ENCODE measurements at places on chromosomes 16 and 17.

GRCh38 chr17:18218756-18219415 lies 6.5 kb upstream of the LLGL1 start:
- DNase-seq = no peak

- DNase-seq = peak; percentile 38
Measured at GRCh38 chr16:65196420-65197075, 74.7 kb upstream of the CDH11 start.

DNA sequence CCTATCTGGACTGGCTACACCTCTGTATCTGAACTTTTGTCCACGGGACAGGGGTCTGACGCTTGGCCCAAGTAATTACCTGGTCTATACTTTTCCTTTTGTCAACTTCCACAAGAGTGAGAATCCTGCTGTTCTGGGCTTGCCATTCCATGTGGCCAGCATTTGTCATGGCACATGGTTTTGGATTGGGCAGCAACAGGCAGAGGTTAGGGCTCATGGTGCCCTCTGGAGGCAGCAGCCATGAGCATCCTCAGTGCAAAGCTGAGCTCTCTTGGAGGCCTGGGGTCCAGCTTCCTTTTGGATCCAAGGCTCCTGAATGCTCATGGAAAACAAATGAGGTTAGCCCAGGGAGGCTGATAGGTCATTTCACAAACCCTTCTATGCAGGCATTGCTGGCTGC lies 7.5 kb upstream of the EDC4 start:
- peak; percentile 32 for DNase-seq

- DNase-seq = no peak
Measured at GRCh38 chr17:28612531-28612930, 1.5 kb downstream of the RSKR start.

DNA sequence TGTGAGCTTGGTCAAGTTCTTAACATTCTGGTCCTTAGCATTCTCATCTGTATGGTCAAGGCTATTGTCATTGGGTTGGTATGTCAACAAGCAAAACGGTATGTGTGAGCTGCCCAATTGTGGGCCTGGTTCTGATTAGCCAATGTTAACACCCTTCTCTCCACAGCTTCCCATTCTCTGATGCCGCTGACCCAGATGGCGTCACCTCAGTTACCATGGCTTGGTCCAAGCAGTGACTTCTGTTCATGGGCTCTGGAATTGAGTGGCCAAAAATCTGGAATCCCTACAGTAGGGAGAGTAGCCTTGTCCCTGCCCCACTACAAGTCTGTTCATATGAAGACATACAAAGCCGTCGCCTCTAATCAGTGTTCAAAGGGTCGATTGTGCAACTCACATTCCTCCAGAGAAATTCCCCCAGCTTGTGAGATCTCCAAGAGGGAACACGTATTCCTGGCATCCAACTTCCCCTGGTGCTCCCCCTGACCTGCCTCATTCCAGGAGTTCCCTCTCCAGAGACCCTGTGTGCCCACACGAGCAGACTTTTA lies 15.8 kb downstream of the TMEM98 start:
- no peak for DNase-seq

- DNase-seq = no peak
Measured at GRCh38 chr17:56083475-56083874, 69.8 kb upstream of the ANKFN1 start.

Measured in SJCRH30 (cell line).